ENCODE measurements at places on chromosomes 1 and 21.
A peak's percentile ranks its signal among the peaks of the same experiment; 100 is the strongest.

GRCh38 chr21:45252448-45252925, 35.2 kb downstream of the POFUT2 start:
- DNase-seq, result no peak

DNA sequence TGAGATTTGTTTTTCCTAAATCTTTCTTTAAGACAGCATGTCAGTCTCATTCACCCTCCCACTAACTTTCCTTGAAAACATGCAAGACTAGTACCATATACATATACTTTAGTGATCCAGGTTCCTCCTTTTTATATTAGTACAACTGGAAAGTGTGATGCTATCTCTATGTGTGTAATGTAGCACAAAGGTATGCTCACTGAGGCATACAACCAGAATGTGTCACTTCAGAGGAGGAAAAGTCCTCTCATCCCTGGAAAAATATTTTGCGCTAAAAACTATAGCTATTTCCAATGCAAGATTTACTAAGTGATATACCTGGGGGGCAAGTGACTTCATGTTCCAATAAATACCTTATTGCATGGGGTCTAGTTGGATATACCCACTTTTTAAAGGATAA, 45.9 kb downstream of the BARHL2 start:
- DNase-seq, result peak; percentile 61

GRCh38 chr1:2800664-2801045, 838 bp downstream of the TTC34 start:
- DNase-seq, result no peak

- no peak for DNase-seq
Observed at GRCh38 chr1:34113362-34113761, 51.7 kb downstream of the CSMD2 start.

GRCh38 chr1:229699613-229700267, 73.7 kb downstream of the URB2 start:
- no peak for DNase-seq

DNA sequence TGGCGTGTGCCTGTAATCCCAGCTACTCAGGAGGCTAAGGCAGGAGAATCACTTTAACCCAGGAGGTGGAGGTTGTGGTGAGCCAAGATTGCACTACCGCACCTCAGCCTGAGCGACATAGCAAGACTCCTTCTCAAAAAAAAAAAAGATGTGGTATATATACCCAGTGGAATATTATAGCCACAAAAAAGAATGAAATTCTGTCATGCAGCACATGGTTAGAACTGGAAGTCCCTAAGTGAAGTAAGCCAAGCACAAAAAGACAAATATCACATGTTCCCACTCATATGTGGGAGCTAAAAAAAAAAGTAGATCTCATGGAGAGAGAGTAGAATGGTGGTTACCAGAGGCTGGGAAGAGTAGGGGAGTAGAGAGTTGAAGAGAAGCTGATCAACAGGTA, 18.7 kb downstream of the PSMB4 start:
- DNase-seq, result no peak

- DNase-seq, result no peak
Observed at GRCh38 chr1:204241050-204241449, 27.3 kb upstream of the GOLT1A start.

DNA sequence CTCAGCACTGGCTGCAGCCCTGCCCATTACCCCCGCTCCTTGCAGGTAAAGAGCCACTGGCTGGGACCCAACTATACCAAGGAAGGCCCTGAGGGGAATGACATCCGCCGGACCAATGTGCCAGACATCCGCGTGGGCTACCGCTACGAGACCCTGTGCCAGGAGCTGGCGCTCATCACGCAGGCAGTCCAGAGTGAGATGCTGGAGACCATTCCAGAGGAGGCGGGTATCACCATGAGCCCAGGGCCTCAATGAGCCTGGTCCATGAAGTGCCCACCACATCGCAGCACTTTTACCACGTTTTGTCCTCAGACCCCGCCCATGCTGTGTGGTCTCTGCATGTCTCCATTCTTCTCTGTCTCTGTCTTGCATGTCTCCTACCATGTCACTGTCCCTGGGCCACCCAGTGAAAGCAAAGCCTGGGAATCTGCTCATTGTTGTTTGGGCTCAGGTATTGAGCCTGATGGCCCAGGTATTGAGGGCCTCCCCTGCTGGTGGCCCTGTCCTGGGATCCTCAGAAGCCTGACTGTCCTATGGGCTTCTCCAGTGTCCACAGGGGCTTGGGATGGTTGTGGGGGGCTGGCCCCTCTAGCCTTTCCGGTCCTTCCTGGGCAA, 11.4 kb downstream of the AMPD2 start:
- no peak for DNase-seq

DNA sequence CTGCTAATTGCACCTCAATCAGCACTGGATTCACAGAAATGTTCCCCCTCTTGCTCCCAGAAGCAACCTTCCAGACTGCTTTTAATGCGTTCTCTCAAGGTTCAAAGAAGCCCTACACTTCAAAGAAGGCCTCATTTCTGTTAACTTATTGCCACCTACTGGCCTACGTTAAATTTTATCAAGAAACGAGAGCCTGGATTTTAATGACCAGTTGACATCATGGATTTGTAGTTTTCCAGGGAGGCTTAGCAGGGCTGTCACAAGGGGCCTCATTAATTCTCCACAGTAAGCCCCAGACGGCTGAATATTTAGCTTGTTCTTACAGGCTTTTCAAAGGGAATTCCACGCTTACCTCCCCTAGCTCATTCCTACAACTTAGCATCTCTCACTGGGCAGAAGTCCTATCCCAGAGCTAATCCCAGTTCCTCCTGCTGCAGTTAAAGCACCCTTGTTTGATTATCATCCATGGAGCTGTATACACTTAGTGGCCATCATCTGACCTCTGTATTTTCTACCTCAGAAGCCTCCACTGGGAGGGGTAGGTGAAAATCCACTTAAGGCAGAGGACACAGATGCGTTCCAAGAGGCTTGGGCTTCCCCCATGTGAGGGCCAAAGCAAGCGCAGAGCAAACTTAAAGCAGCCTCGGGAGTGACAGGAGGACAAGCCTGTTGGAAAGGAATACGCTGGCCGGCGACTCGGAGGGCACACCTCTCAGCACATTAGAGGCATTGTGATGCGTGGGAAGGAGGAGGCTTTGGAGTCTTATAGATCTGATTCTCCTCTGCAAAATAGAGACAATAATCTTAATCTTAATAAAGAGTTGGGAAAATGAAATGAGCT, 32.2 kb upstream of the CYP4X1 start:
- peak; percentile 22 for DNase-seq
